ENCODE measurements at places on chromosomes 2 and 18.

DNA sequence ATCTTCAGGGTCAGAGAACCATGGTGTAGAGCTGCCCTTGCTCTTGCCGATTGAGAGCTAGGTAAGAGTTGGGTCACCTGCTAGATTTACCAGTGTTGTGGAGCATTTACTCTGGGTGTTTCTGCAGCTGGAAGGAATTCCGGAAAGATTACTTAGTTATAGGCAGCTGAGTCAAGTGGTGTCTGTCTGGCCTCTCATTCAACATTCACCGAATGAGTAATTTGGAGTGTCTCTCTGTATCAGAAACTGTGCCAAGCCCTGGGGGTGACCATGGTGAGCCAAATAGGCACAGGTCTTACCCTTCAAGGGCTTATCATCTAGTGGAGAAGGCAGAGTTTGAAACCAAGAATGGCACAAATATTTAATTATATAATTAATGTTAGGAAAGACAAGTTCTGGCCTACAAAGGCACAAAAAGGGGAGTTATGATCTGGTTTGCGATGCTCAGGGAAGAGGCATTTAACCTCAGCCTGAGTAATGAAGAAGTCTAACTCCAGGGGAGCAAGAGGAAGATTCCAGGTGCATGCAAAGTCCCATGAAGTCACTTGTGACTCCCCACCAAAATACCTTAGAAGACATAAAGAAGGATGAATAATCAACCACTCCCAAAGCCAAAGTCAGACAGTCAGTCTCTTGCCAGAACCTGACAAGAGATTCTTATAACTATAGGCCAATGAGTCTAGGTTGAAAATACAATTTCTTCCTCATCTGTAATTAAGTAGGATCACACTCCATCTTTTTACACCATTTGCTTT lies 12.5 kb downstream of the SETBP1 start:
- DNase-seq: no peak

DNA sequence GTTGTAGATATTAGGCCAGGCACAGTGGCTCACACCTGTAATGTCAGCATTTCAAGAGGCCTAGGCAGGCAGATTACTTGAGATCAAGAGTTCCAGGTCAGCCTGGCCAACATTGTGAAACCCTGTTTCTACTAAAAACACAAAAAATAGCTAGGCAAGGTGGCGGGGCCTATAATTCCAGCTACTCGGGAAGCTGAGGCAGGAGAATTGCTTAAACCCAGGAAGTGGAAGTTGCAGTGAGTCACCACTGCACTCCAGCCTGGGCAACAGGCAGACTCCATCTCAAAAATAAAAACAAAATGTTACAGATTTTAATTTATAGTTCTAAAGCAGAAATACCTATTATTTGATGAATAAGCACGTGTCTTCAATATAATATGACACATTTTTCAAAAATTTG lies 65.6 kb upstream of the UBXN4 start:
- no peak for DNase-seq

GRCh38 chr2:206154197-206154596 lies 5.0 kb downstream of the NDUFS1 start:
- no peak for DNase-seq

- DNase-seq: no peak
Measured at GRCh38 chr2:66885775-66886383, 451.0 kb downstream of the MEIS1 start.

- DNase-seq: no peak
Measured at GRCh38 chr18:77079954-77080682, 52.5 kb downstream of the MBP start.

DNA sequence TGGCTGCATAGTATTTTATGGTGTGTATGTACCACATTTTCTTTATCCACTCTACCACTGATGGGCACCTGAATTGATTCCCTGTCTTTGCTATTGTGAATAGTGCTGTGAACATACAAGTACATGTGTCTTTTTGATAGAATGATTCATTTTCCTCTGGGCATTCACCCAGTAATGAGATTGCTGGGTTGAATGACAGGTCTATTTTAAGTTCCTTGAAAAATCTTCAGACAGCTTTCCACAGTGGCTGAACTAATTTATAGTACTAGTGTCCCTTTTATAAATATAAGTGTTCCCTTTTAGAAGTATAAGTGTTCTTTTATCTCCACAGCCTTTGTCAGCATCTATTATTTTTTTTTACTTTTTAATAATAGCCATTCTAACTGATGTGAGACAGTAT lies 303.9 kb upstream of the EPHA4 start:
- DNase-seq: no peak

DNA sequence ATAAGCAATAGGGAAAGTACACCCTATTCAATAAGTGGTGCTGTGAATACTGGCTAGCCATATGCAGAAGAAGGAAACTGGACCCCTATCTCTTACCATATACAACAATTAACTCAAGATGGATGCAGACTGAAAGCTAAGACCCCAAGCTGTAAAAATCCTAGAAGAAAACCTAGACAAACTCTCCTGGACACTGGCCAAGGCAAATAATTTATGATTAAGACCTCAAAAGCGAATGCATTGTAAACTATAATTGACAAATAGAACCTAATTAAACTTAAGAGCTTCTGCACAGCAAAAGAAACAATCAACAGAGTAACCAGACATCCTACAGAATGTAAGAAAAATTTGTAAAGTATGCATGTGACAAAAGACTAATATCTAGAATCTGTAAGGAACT lies 41.1 kb upstream of the ASXL3 start:
- DNase-seq: no peak

GRCh38 chr2:46375566-46376125 lies 78.4 kb downstream of the EPAS1 start:
- DNase-seq: no peak

DNA sequence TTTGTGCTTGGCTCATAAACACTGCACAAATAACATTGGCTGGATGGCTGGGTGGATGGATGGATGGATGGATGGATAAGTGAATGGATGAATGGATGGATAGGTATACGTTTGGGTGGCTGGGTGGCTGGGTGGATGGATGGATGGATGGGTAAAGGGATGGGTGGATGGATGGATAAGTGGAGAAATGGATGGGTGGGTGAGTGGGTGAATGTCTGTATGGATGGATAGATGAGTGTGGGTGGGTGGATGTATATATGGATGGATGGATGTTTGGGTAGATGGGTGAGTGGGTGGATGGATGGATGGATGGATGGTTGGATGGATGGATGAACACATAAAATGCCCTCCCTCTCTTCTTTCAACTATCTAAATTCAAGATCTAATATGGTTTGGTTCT lies 38.1 kb downstream of the KCNF1 start:
- DNase-seq: no peak

DNA sequence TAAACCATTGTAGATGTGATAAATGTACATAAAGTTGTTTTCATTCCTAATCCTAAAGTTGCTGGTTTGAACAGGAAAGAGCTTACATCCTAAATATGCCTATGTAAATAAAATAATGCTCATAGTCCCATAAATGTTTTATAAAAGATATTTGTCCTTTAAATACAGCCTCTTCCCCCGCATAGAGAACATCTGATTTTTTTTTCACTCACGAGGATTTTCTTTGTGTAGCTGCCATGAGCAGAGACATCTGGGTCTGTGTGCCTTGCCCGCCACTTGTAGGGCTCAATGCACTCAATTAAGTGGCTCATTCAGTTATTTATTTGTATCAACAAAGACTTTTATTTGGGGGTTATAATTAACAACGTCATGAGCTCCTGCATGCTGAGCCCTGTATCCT lies 72.8 kb downstream of the SOWAHC start:
- DNase-seq: no peak

- peak; percentile 26 for DNase-seq
Measured at GRCh38 chr18:31942291-31942998, 483 bp downstream of the TRAPPC8 start.

DNA sequence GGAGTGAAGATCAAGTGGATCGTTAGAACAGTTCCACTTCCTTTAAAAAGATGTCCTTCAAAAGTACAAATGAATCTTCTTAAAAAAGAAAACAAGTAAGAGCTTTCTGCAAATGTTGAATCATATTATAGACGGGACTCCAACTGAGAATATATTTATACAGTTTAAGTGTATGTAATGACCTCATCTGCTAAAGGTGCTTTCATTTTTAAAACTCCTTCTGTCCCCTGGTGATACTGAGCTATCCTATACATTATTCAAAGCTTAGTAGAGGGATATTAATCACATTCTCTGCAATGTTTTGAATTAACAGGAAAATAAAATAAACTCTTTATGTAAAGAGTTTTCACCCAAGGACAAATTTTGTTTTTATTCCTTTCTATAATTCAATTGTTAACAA lies 420.7 kb upstream of the SLC8A1 start:
- no peak for DNase-seq

DNA sequence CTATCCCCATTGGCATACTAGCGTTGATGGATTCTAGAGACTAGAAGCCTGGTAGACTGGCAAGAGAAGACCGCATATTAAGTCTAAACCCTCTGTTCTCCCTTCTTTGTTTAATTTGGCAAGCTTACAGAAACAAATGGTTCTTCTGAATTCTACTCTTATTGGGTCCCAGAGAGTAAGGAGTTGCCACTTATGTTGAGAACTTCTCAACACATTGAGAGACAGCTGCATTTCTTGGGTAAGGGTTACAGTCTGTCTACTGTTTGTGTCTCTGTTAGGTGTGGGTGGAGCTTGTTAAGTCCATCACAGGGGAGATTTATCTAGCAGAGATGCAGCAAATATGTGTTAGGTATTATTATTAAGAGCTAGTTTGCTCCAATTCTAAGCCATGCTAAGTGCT lies 435.8 kb upstream of the MEIS1 start:
- no peak for DNase-seq

DNA sequence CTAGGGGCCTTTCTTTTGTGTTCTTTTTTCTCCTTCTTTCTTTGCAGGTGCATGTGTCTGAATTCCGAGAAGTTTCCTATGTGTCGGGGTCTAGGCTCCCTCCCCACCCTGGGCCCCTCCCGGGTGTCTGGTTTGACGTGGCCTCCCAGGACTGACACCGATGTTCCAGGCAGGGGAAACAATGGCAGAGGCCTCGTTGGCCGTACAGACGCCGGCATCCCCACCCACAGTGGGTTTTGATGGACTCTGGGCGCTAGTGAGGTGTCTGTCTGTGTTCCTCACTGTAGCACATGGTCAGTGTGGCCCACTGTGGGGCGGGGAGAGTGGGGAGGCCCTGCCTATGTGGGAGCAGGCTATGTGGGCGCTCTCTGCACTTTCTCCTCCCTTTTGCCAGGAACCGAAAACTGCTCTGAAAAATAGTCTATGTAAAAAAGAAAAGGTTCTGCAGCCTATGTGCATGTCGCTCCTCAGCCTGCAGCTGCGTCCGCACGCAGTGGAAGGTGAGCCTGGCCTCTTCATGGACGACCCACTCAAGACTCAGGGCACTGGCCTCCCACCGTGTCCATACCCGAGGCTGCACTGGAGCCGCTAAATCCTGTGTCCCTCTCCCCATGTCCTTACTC lies 90.9 kb upstream of the ASB18 start:
- no peak for DNase-seq

GRCh38 chr2:16739778-16740581 lies 74.3 kb upstream of the CYRIA start:
- DNase-seq: no peak

DNA sequence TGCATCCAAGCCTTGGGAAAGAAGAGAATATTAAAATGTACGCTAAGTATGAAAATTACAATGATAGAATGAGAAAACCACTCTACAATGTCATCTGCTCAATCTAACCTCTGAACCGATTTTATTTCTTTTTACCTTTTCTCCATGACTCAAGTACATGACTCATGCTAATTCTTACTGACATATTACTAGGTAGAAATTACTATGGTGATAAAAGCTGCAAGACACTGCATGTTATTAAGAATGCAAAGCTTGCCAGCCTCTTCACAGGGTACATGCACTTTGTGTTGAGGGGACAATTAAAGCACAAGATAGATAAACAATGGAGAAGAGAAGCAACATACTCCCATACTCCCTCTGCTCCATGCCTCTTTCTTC lies 20.7 kb downstream of the SFT2D3 start:
- DNase-seq: no peak

GRCh38 chr18:31146809-31147208 lies 15.8 kb downstream of the DSC1 start:
- no peak for DNase-seq

GRCh38 chr18:60372596-60372995 lies at the start of gene MC4R:
MC4R (minus strand) TSS chr18:60372775; CDS start chr18:60372349, 426 bp downstream.
- DNase-seq: no peak

DNA sequence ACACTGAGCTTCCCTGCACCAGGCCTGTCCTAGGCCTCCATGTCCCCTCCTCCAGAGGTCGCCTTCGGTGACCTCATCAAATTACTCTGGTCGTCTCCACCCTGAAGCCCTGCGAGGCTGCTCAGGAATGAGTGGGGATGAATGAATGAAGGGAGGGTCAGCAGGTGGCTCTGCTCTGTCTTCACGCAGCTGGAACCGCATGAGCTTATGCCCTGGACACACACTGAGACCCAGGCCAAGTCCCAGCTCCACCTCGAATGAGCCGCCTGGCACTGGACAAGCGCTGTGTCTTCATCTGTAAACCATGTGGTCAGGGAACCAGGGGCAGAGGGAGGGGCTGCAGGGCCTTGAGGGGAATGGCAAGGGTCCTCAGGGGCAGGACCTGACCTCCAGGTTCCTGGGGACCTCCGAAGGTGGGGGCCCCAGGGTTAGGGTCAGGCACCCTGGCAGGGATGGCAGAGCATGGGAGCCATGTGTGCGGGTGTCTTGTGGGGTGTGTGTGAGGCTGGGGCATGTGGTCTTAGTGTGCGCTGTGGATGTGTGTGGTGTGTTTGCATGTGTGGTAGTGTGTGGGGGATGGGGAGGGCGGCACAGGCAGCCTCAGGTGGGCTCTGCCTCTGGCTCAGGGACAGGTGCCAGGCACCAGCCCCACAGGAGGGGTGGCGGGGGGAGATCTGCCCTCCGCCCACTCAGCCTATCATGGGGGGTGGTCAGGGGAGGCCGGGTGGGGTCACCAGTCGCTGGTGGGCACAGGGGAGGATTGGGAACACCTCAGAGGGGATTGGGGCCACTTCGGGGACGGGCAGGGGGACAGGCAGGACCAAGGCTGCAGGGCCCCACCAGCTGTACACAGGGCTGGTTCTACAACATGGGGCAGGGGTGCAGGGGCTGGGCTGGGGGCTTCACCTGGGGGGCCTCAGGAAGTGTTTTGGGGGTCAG lies 13.9 kb downstream of the ODC1 start:
- no peak for DNase-seq

DNA sequence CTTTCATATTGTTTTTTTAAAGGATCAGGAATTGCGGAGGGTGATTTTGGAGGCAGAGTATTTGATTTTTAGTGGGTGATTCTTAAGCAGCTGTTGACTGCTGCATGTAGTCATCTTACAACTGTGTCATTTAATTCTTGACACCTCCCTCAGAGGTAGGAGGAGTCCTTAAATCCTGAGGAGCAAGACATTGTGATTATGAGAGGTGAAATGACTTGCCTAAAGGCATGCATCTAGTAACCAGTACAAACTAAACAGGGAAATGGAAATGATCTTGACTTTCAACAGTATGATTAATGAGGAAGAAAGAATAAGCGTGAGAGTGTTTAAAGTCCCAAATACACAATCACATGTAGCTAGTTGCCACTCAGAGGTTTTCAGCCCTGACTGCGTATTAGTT lies 440.7 kb downstream of the THSD7B start:
- no peak for DNase-seq

DNA sequence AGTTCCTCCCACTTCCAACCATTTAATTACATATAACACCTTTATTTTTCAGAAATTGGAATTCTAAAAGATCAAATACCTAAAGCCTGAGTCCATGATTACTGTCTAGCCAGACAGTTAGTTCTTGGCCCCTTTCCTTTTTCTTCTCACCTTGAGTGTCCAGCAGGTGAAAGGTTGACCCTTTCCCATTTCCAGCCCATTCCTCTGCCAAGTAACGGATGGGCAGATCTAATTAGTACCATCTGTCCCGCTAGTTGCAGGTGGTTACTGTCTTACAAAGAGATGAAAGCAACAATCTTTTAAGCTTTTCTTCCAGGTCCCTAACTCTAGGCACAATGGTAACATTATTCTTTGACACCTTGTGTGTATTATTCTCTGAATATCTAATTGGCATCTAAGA lies 506.7 kb downstream of the ARHGAP15 start:
- DNase-seq: no peak
